Right lobe of liver (tissue), 6 donors: ENCODE measurements at places on chromosomes 3 and 15. TPM values are rescaled to one million over a fixed set of nuclear protein-coding genes. Genes with fewer than 3 reads are reported as not detected.

The PLA2G4F gene
- not detected for total RNA-seq

The VPS13C gene
- total RNA-seq: 31.1 TPM

The CYP19A1 gene
- not detected for total RNA-seq

The PEX11A gene
- 12.0 TPM for total RNA-seq

The CCDC54 gene
- not detected for total RNA-seq

DNA sequence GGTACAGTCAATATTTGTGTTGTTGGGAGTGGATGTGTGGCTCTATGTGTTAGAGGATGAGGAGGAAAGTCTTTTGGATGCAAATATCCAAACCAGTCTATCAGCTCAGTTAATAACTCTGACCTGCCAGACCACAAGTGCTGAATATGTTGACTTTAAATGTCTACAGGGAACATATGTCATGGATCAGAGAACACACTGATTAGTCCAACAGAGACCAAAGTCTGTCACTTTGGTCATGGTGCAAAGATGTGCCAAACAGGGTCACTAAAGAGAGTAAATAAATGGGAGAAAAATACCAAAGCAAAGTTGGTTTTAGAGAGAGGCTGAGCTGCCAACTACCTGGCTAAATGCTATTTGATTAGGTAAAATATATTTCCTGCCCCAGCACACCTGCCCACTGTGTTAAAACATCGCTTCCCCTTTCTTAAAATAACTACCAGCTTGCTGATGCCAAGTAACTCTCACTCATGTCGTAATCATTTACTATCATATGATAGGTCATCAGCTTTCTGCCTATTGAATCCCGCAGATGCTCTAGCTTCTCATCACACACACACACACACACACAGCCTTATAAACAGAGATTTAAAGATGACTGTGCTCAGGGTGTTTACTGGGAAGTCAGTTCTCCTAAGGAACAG lies 173.3 kb downstream of the PDZRN3 start:
- no peak overlapping the region for H3K27ac ChIP-seq
- no peaks in the 10 kb centered on the region for H3K4me1 ChIP-seq
- no peaks in the 10 kb centered on the region for H3K27me3 ChIP-seq
- no peak overlapping the region for H3K4me3 ChIP-seq
- H3K36me3 ChIP-seq: no peaks in the 10 kb centered on the region
- DNase-seq: no peak

- no peak for DNase-seq
- no peak overlapping the region for H3K27ac ChIP-seq
- no peaks in the 10 kb centered on the region for H3K4me1 ChIP-seq
- no peaks in the 10 kb centered on the region for H3K36me3 ChIP-seq
- H3K4me3 ChIP-seq: no peak overlapping the region
Measured at GRCh38 chr15:59821286-59821685, 132.2 kb upstream of the BNIP2 start.

DNA sequence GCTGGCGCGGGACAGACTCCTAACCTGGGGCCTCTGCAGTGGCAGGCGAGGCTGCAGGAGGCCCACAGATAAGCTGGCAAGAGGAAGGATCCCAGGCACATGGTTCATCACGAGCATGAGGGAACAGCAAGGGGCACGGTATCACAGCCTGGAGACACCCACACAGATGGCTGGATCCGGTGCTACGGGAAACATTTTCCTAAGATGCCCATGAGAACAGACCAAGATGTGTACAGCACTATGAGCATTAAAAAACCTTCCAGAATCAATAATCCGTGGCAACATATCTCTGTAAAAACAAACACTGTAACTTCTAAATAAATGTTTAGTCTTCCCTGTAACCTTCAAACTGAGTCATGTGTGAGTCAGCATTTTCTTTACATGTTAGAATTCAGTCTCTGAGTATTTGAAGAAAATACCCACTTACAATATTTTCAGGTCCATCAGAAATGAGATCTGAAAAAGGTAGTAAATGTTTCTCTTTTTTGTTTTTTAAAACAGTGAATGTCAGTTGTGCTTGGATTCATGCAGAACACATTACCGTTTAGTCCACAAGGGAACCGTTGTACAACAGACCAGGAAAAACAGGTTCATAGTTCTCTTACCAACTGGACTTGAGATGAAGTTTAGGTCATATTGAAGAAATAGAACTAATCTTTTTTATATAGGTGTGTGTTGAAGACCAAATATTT lies 75.9 kb downstream of the BOC start:
- no peaks in the 10 kb centered on the region for H3K4me1 ChIP-seq
- H3K27ac ChIP-seq: no peak overlapping the region
- H3K36me3 ChIP-seq: no peaks in the 10 kb centered on the region
- DNase-seq: no peak
- H3K27me3 ChIP-seq: no peaks in the 10 kb centered on the region

DNA sequence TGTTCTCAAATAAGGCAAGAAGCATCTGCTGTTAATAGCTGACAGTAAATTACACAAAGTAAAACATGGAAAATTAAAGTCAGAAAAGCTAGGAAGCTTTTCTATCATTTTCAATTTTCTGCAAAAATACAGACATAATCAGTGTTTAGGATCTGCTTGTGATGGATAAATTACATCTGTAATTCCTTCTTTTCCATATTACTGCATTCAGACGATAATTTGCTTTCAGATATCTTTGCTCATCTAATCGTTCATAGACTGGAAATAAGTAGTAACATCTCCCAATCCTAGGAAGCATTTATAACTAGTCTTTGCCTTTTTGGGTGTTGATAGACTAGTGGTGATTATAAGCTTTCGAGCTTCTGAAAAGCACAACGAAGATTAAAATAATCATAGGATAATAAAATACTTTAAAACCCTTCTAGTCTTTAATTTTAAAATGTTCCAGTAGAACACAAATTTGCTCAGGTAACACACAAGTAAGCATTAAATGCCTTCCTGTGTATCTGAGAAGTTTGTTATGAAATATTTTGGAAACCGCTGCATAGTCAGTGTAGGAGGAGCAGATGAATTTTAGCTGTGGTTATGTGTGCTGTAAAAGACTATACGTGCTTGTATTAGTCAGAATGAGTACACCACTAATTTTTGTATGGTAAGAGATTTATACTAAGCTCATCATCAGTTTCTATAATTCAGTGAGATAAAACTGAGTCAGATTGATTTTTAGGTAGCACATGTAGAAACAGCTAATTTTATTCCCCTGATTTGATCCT lies 41.0 kb downstream of the MBNL1 start:
- no peaks in the 10 kb centered on the region for H3K27me3 ChIP-seq
- H3K36me3 ChIP-seq: no peaks in the 10 kb centered on the region
- no peak for DNase-seq

- no peaks in the 10 kb centered on the region for H3K36me3 ChIP-seq
- H3K27me3 ChIP-seq: no peaks in the 10 kb centered on the region
- H3K27ac ChIP-seq: no peak overlapping the region
- H3K4me1 ChIP-seq: no peaks in the 10 kb centered on the region
- no peak for DNase-seq
Measured at GRCh38 chr3:27290760-27291159, 78.4 kb downstream of the NEK10 start.
